Right kidney (tissue), 9 donors: ENCODE measurements at places on chromosomes 7 and 10.
A peak's percentile ranks its signal among the peaks of the same experiment; 100 is the strongest.

DNA sequence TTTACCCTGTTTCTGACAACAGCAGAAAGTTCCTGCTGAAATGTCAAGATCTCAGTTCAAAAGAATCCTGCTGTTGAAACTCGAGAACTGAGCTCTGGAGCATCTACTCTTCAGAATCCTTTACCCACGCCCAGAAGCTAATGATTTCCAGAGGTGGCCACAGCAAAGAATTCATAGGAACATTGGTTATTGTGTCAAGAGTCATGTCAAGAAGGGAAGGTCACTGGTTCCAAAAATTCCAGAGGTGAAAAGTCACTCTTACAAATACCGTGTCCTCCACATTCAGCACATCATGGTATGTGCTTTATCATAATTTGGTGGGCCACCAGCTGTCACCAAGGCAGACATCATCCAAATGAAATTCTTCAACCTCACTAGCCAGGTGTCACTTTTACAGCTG is 394.4 kb upstream of the NPVF start:
- DNase-seq = no peak

GRCh38 chr7:158024351-158024715 is 563.3 kb downstream of the PTPRN2 start:
- DNase-seq = no peak

DNA sequence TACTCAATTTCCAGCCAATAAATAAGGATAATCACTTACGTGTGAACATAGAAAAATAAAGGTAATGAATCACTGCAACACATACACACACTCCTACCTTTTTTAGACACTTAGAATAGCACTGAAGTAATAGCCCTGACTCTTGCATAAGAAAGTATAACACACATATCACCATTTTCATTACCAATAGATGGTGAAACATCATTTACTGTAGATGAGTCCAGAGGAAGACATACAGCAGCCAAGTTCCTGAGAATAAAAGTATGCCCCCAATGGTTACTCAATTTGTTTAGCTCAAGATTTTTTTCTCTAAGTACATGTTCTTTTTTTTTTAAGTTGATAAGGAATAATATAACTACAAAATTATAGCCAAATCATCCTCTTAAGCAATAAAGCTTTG is 316.3 kb downstream of the PARD3 start:
- DNase-seq = no peak

DNA sequence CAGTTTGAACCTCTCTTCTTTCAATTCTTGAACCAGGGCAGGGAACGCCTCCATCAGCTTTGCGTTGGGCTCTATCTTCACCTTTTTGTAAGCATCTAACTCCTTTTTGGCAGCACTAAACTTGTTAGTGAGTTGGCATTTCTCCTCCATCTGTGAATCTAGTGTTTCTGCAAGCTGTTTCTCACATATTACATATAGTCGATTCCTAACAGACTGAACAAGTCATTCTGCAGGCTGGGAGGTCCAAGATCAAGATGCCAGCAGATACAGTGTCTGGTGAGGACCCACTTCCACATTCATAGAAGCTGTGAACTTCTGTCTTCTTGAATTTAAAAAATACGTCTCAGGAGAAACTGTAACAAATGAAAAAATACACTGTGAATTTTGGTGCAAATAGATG is 539.7 kb downstream of the ANKRD7 start:
- no peak for DNase-seq

DNA sequence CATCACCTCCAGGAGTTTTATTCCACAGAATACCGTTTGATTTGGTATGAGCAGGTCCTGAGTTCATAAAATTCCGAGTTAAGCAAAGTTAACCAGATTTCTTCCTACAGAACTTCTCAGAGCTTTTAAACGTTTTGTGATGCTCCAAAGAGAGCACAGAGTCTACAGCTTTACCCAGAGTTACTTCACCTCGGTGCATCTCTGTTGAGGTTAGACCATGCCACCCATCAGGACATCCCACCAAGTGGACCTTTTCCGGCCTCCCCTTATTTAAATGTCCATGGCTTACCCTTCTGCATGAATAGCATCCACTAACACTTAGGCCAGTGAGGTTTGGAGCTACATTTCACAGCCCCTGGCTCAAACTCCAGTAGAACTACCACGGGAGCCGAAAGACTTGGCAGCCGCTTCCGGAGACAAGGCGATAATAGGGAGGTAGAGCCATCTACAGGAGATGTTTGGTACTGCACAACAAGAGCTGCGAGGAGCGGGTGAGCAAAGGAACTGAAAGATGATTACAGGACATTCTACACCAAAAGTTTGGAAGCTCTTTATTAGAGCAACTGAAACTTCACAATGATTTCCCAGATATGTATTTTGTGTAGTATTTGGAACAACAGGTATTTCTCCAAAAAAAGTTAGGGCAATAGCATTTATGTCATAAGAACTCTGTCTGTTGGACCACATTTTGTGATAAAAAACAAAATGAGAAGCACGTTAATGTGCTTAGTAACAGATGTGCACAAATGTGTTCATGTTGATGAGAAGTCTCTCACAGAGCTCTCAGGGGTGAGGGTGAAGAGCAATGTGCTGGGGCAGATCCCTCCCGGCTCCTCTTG is 174.7 kb downstream of the HERPUD2 start:
- DNase-seq = peak; percentile 39

- no peak for DNase-seq
These were observed 72.0 kb downstream of the PAX2 start for GRCh38 chr10:100817268-100817839.

DNA sequence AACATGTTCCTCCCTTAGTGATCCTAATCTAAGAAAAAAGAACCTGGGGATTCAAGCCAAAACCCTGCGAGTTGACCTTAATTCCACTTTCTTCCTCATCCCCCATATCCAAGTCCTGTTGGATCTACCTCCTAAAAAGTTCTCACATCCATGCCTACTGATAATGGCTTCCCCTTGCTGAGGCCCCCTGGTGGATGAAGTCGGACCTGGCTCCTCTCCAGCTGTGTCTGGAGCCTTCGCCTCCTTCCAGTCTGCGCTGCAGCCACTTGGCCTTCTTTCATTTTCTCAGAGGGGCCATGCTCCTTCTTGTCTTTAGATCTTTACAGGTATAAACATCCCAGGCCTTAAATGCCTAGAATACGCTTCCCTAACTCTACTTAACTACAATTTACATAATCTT is 8.1 kb downstream of the PDE1C start:
- no peak for DNase-seq

DNA sequence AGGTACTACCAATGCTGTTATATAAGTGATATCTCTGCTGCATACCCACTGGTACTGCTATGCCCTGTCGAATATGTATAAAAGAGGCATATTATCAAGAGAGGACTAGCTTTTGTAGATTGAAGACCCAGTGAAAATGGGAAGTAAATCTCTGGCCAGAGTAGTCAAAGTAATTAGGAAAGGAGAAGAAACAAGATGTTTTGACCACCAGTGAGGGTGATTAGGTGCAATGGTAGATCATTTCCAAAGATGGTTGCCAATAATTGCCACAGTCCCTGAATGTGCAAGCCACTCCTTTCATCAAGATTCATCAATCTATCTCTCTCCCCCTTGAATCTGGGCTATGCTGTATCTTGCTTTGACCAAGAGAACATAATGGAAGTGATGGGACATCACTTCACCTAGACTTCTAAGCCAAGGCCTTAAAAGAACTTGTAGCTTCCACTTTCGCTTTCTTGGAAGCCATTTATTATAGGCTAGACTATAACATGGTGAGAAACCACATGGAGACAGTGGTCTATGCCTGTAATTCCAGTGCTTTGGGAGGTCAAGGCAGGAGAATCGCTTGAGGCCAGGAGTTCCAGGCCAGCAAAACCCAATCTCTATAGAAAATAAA is 52.6 kb upstream of the ST8SIA6 start:
- DNase-seq = no peak

GRCh38 chr7:31782411-31782991 is 95.5 kb downstream of the PPP1R17 start:
- no peak for DNase-seq

DNA sequence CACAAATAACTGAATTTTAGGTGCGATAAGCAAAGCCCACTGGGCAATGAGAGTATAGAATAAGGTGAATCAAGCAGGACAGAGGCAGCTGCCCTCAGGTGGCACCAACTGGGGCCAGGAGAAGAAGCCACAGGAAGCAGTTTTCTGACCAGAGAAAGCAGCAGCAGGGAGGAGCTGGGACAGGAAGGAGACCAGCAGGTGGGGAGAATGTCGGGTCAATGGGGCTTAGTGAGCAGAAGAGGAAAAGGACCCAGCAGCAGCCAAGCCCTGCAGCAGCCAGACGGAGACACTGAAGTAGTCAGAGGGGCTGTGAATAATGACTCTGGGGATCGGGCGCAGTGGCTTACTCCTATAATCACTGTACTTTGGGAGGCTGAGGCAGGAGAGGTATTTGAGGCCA is 209.6 kb upstream of the SH2B2 start:
- DNase-seq = no peak

DNA sequence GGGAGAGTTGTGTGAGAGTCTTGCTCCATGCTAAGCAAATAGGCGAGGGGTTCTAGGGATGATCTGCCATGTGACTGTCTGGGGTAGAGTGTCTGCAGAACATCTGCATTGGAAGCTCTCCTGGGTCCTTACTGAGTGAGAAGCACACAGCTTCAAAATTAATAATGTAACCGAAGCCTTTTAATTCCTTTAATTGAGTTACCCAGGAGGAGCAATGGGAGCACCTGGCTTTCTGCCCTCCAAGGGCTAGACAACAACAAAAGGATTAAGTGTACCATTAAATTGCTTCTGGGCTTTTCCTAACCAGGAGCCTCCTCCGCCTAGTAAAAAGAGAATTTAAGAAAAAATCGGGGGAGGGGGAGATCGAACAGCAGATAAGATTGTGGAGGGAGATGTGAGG is 102.0 kb upstream of the TBX20 start:
- no peak for DNase-seq

DNA sequence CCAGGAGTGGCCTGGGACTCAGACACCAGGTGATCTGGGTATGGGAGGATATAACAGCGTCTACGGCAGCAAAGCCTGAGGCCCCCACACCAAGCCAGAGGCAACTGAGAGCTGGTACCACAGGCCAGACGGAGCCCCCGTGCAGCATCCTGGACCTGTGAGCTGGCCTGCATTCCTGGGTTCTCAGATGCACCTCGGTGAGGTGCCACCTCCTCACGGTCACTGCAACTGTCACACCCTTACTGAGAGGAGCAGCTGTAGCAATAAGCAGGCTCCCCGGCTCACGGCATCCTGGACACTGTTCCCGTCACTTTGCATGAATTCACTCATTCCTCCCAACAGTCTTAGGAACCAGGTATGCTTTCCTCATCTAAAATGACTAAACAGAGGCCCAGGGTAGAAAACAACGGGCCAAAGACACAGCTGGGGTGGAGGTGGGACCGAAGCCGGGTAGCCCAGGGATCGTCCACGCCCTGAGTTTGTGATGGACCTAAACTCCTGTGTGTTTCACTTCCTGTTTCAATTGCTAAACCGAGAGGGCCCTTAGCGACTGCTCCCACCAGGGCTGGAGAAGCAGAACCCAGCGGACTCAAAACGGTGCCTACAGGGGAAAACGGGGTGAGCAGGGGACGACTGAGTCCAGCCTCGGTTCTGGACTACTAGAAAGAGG is 98.7 kb downstream of the CTBP2 start:
- DNase-seq = no peak

DNA sequence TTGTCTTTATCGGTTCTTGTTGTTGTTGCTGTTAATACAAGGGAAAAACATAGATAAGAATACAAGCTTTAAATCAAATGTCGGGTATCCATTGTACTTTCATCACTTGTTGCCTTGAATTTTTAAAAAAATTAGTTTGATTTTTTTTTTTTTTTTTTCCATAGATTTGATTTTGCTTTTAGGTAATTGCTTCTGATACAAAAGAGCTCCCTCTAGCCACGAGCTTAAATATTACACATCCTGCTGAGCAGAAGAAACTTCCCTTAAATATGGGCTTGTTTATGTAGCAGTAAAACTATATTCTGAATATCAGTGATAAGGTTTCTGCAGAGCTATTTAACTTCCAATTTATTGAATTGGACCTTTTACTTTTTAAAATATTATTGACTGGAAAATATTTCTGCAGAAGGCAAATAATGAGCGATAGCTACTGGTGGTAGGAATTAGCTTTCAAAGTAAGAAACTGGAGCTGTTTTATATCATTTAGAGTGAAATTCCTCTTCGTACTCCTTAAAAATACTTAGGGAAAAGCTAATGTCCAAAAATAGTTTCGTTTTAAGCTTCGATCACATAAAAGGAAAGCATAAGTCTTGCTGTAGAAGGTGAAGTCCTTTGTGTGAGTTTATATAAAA is 216.9 kb downstream of the POLR1F start:
- no peak for DNase-seq

GRCh38 chr10:110487411-110488331 is 10.0 kb upstream of the DUSP5 start:
- DNase-seq = peak; percentile 32

DNA sequence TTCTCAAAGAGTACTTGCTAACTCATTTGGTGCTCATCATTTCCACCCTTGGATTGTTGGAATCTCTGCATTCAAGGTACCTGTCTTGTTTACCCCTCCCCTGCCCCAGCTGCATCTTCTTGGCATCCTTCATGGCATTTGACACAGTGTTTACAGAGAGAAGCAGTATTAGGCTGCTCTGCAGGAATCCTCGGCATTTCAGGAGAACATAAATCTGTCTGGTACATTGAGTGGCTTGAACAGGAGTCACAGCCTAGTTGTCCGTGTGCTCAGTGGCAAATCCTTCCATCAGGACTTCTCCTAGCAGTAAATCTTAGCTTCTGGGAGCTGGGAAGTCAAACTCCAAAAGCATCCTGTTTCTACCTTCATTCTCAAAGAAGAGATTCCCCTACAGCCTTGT is 136.8 kb upstream of the YAE1 start:
- no peak for DNase-seq

GRCh38 chr10:120978589-120979252 is 127.6 kb downstream of the WDR11 start:
- peak; percentile 76 for DNase-seq

GRCh38 chr10:89470628-89471027 is 56.3 kb downstream of the IFIT5 start:
- no peak for DNase-seq

GRCh38 chr7:94397722-94398121 is 3.0 kb downstream of the COL1A2 start:
- no peak for DNase-seq

DNA sequence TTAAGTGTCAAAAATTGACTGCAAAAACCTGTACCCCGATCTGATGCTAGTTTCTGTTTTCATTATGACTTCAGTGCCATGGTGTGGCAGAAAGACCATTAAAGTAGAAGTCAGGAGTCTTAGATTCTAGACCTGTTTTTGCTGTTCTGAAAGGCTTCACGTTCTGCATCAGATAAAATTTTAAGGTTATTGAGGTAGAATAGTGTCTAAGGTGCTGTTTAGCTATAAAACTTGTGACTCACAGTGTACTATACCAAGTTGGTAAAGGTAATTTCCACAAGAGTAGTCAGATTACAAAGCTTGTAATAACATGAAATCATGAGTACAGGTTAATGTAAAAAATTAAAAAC is 38.6 kb downstream of the ZNRF2 start:
- no peak for DNase-seq

DNA sequence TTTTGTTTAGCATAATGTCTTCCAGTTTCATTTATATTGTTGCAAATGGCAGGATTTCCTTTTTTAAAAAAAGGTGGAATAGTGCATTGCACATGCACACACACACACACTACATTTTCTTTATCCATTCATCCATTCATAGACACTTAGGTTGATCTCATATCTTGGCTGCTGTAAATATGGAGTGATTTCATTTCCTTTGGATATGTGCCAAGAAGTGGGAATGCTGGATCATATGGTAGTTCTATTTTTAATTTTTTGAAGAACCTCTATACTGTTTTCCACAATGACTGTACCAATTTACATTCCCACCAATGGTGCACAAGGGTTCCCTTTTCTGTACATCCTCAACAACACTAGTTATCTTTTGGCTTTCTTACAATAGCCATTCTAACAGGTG is 68.9 kb downstream of the EBLN1 start:
- no peak for DNase-seq
